ENCODE measurements at places on chromosomes 11 and 22.

DNA sequence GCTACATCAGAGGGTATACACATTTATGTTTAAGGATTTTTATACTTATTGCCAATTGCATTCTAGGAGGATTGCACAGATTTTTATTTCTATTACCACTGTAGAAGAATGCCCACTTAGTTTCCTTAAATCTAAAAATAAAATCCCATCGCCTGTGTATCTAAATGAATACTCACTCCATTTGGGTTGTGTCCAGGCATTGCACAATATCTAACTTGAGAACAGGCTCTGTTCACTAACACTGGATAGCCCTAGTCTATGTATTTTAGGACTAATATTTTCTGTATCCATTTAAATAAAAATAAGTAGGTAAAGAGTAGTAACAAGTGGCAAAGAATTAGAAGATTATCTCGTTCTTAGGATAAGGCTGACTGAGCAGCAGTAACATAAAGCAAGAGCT is 4.1 kb downstream of the C11orf52 start:
- no peak for DNase-seq

GRCh38 chr11:6530848-6531247 is 33.8 kb downstream of the DNHD1 start:
- no peak for DNase-seq

DNA sequence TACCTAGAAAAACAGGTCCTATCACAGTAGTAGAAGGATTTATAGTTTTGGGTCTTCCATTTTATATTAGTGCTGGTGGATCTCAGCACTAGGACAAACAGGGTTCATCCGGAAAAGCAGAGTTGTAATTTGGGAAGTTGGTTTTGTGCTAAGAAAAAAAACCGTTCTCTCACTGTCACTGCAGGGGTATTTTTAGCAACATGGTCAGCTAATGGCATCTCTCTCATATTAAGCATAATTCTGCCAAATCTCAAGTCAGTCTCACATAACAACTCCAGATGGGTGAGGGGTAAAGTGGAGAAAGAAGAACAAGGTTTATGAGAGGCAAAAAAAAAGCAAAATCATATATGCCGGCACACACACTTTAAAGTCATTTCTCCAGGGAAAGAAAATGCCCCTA is 51.6 kb upstream of the GDPD4 start:
- DNase-seq, result peak; percentile 12

DNA sequence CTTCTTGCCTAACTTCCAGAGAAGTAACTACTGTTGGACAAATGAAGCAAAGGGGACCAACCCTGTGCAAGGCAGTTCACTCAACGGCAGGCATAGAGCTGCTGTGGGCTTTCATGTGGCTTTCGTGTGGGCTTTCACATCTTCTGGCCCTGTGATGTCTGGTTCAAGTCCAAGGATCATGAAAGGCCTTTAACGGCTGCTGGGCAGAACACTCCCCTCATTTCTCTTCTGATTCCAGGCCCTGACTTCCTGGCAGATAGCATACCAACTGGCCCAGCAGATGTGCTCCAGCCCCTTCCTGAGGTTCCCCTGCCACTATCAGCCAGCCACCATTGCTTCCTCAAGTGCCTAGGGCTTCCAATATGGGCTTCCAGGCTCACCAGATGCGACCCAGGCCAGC is 28.7 kb upstream of the CTR9 start:
- no peak for DNase-seq

GRCh38 chr11:72430741-72431570 is 3.4 kb downstream of the CLPB start:
- DNase-seq, result peak; percentile 63

GRCh38 chr11:122112470-122113365 is 3.3 kb downstream of the BLID start:
- DNase-seq, result no peak

DNA sequence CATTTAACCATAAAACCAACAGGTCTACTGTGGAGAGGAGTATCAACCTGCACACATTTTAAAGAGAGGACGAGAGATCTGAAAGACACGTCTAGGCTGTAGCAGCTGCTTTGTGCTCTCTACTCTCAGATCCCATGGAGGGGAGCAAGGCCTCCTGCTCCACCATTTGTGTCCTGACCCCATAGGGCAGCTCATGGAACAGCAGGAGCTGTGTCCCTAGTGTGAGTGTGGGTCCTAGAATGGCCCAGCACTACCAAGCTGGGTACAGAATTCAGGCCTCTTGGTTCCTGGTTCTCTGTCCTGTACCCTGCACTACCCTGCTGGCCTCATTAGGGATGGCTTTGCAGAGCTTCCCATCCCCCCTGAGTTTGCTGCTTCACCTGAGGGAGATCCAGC is 76.5 kb downstream of the DHCR7 start:
- no peak for DNase-seq

- DNase-seq, result no peak
Measured at GRCh38 chr11:82527081-82527584, 206.5 kb downstream of the FAM181B start.

- no peak for DNase-seq
Measured at GRCh38 chr11:86021377-86021776, 47.5 kb downstream of the PICALM start.

Data from globus pallidus (tissue), 1 donor.